ENCODE measurements at places on chromosomes 13 and 19.

DNA sequence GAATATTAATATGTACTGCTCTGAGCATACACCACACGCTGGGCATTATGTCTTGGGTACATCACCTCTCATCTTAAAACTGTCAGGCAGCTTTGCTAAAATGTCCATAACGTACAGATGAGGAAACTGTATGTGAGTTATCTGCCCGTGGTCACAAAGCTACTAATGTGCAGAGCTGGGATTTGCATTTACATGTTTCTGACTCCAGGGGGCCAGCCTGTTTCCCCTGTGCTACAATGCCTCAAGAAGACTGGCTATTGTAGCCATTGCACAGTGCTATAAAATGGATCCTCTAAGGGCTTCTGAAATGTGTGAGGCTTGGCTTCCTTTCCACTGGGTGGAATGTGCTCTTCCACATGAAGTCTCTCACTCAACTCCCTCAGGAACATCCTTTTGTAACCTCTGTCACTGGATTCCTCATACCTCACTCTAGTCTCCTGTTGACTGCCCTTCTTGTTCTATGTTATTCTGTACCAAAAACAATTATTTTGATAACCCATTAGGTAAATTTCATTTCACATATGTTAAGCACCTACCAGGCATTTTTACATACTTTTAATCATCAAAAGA, 95.6 kb upstream of the HTR2A start:
- H3K4me3 ChIP-seq, result no peak overlapping the region
- H3K27ac ChIP-seq, result no peak overlapping the region
- no peaks in the 10 kb centered on the region for H3K4me1 ChIP-seq
- H3K36me3 ChIP-seq, result no peaks in the 10 kb centered on the region

GRCh38 chr13:42981317-42981716, 10.7 kb downstream of the EPSTI1 start:
- H3K27me3 ChIP-seq, result no peaks in the 10 kb centered on the region
- H3K27ac ChIP-seq, result no peak overlapping the region
- H3K36me3 ChIP-seq, result no peaks in the 10 kb centered on the region
- H3K4me1 ChIP-seq, result no peaks in the 10 kb centered on the region
- DNase-seq, result no peak

DNA sequence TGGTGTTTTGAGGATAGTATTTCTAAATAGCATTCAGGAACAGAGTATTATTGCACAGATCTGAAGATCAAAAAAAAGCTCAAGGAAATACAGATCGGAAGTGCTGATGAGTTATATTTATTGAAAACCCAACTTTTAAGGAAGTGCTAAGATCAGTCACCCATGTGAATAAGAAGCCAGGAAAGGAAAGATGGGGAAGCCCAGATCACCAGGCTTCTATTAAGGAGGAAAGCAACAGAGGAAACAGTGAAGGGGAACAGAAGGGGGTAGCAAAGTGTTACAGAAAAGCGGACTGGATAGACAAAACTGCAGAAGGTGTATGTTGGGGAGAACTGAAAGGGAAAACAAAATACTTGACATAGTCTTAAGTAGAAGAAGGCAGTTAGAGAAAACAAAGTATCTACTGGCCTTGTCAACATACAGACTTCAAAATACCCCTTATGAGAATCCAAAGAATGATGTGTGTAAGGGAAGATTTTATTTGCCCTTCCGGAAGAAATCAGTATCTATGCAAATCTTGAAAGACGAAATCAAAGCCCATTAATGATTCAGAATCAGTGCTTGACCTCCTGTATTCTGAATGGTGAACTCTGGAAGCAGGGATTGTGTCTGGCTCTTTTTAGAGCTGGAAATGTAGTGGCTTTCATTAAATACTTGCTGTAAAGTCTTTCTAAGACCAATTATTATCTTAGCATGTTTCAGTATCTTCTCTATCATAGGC, 12.1 kb downstream of the UFM1 start:
- H3K27ac ChIP-seq, result no peak overlapping the region
- no peaks in the 10 kb centered on the region for H3K27me3 ChIP-seq

DNA sequence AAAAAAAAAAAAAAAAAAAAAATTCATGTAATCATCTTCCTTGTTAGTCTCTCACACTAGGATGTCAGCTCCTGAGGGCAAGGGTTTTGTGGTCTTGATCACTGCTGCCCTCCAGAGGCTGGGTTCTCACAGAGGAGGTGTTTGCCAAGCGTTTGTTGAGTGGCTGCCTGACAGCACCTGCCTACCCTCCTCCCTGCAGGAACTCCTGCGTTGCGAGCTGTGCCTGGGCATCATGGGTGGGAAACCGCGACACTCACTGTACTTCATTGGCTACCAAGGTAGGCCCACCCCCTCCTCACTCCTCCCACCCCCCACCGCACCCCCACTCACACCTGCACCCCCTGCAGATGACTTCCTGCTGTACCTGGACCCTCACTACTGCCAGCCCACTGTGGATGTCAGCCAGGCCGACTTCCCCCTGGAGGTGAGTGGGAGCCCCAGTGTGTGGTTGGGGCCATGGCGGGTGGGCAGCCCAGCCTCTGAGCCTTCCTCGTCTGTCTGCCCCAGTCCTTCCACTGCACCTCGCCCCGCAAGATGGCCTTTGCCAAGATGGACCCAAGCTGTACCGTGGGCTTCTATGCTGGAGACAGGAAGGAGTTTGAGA, 8.1 kb downstream of the ATG4D start:
- H3K27me3 ChIP-seq, result no peaks in the 10 kb centered on the region
- H3K4me3 ChIP-seq, result no peak overlapping the region
- H3K4me1 ChIP-seq, result peaks cover 24% of the 10 kb centered on the region
- DNase-seq, result no peak
- H3K27ac ChIP-seq, result no peak overlapping the region

- H3K36me3 ChIP-seq, result no peaks in the 10 kb centered on the region
- H3K27ac ChIP-seq, result no peak overlapping the region
- no peak for DNase-seq
- H3K4me3 ChIP-seq, result no peak overlapping the region
- no peaks in the 10 kb centered on the region for H3K27me3 ChIP-seq
These were observed 188.7 kb downstream of the LHFPL6 start for GRCh38 chr13:39414339-39414738.

DNA sequence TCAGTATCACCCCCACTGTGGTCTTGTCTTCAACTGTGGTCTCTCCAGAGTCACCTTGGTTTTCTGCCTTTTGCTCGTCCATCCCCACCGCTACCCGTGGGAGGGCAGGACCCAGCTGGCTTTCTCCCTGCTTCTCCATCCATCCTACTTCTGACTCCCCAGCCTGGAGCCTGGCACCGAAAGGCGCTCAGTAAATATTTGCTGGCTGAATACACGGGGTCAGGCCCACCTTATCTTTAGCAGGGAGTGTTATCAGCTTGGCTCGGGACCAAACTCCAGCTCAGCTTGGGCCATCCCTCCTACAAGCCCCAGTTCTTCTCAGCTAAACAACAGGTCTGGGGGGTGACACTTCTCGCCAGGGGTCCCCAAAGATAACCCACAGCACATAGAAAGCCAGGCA, 62.0 kb upstream of the KLF2 start:
- DNase-seq, result peak; percentile 46
- no peaks in the 10 kb centered on the region for H3K36me3 ChIP-seq
- H3K4me1 ChIP-seq, result peaks cover 34% of the 10 kb centered on the region
- H3K27me3 ChIP-seq, result no peaks in the 10 kb centered on the region
- H3K4me3 ChIP-seq, result no peak overlapping the region

- DNase-seq, result peak; percentile 40
- H3K4me3 ChIP-seq, result peak overlapping the region; percentile 76
- H3K27me3 ChIP-seq, result no peaks in the 10 kb centered on the region
- peak overlapping the region; percentile 90 for H3K27ac ChIP-seq
- peaks cover 33% of the 10 kb centered on the region for H3K36me3 ChIP-seq
- H3K4me1 ChIP-seq, result peaks cover 30% of the 10 kb centered on the region
These were observed 606 bp downstream of the PRDX2 start for GRCh38 chr19:12800923-12801465.

DNA sequence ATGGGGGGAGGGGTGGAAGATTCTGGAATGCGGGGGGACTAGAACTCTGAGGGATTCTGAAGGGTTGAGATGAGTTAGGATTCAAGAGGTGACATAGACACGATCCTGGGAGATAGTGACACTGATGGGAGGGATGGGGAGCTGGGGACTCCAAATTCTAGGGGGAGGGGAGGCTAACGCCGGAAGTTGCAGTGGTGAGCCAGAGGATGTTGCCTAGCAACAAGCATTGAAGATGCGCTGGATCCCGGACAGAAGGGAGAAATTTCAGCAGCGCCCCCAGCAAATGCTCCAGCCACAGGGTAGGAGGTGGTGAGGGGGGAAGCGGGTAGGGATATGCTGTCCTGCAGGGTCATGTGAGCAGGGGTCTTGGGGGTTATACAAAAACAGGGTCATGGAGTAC, 6.9 kb upstream of the LTBP4 start:
- no peak overlapping the region for H3K4me3 ChIP-seq
- H3K27me3 ChIP-seq, result no peaks in the 10 kb centered on the region
- DNase-seq, result peak; percentile 55
- H3K36me3 ChIP-seq, result no peaks in the 10 kb centered on the region
- peaks cover 20% of the 10 kb centered on the region for H3K4me1 ChIP-seq
- H3K27ac ChIP-seq, result no peak overlapping the region

DNA sequence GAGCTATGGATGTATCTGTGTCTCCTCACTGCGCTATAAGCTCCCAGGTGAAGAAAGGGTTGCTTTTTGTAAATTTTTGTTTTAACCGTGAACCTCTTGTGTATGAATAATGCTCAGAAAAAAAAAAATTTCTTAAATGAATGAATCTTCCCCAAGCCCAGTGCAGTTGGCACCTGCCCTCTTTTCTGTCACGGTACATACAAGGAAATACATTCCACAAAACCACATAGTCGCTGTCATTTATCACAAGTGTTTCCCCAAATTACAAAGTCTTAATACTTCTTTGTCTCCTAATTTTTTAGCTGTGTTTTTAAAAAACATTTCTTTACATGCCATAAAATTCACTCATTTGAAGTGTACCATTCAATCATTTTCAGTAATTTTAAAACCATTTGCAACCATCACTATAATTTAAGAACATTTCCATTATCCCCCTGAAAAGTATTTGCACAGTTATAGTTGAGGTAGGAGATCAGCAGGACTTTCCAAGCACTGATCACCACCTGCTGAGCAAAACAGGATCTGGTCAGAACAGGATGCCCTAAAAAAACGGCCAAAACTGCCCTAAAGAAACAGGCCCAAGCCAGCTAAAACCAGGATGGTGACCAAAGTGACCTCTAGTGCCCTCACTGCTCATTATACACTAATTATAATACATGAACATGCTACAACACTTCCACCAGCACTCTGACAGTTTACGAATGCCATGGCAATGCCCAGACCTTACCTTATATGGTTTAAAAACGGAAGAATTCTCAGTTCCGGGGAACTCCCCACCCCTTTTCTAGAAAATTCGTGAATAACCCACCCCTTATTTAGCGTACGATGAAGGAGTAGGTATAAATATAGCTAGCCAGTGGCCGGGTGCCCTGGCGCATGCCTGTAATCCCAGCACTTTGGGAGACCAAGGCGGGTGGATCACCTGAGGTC, 1.3 kb upstream of the TEX30 start:
- H3K27ac ChIP-seq, result no peak overlapping the region
- peaks cover 21% of the 10 kb centered on the region for H3K4me1 ChIP-seq
- DNase-seq, result no peak
- no peaks in the 10 kb centered on the region for H3K27me3 ChIP-seq
- no peak overlapping the region for H3K4me3 ChIP-seq
- H3K36me3 ChIP-seq, result peaks cover 12% of the 10 kb centered on the region

DNA sequence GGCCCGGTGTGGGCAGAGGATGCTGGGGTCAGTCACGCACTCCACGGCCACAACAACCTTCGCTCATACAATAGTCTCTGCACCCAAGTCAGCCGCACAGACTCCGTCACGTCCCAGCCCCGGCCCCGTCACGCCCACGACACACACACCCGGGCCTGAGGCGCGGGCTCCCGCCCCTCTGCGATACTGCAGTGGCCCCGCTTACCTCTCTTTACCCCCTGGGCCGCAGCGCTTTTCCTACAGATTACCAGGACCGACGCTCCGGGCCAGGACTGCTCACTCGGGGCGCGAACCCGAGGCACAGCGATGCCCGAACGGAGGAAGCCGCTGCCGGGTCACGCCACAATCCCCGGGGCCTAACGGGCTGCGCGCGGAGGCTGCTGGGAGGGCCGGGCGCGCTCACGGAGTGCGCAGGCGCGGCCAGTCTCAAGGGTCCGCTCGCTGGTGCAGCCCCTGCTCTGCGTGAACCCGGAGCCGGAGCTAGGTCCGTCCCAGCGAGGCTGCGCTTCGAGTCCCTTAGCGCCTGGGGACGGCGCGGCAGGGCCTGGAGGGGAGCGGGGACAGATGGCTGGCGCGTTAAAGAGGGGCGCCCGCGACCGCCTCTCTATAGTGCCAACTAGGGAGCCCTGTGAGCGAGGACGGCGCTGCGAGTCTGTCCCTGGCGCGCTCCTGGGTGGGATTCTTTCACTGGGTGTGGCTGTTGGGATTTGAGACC, at the start of gene ZFP82:
ZFP82 (minus strand) TSS at position 358 of the 715 bp plus-strand sequence. CDS start 8,855 bp downstream, outside the sequence.
- no peaks in the 10 kb centered on the region for H3K36me3 ChIP-seq
- H3K27me3 ChIP-seq, result no peaks in the 10 kb centered on the region

GRCh38 chr13:101292711-101293110, 123.6 kb downstream of the NALCN start:
- no peaks in the 10 kb centered on the region for H3K36me3 ChIP-seq
- no peaks in the 10 kb centered on the region for H3K27me3 ChIP-seq
- H3K4me1 ChIP-seq, result no peaks in the 10 kb centered on the region
- no peak overlapping the region for H3K27ac ChIP-seq
- no peak overlapping the region for H3K4me3 ChIP-seq
- DNase-seq, result no peak

DNA sequence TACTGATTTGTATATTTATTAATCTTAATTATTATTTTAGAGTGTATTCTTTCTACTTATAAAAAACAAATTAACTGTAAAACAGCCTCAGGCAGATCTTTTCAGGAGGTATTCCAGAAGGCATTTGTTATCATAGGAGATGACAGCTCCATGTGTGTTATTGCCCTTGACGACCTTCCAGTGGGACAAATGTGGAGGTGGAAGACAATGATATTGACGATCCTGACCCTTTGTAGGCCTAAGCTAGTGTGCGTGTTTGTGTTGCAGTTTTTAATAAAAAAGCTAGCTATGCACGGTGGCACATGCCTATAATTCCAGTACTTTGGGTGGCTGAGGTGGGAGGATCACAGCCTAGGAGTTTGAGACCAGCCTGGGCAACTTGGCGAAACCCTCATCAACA, 46.7 kb downstream of the NDFIP2 start:
- peaks cover 12% of the 10 kb centered on the region for H3K36me3 ChIP-seq
- no peak for DNase-seq
- no peak overlapping the region for H3K4me3 ChIP-seq
- H3K4me1 ChIP-seq, result no peaks in the 10 kb centered on the region
- no peaks in the 10 kb centered on the region for H3K27me3 ChIP-seq
- no peak overlapping the region for H3K27ac ChIP-seq

- H3K27me3 ChIP-seq, result no peaks in the 10 kb centered on the region
- H3K36me3 ChIP-seq, result no peaks in the 10 kb centered on the region
- no peak overlapping the region for H3K27ac ChIP-seq
- H3K4me1 ChIP-seq, result no peaks in the 10 kb centered on the region
These were observed 43.3 kb downstream of the FLT1 start for GRCh38 chr13:28451482-28452217.

Measured in K562 (cell line).